CD4-positive, alpha-beta T cell (primary cell): ENCODE measurements at places on chromosomes 2 and 18. TPM values are rescaled to one million over a fixed set of nuclear protein-coding genes. Genes with fewer than 3 reads are reported as not detected.

The KIF5C gene
- total RNA-seq = 7.3 TPM

The PROM2 gene
- 0.73 TPM for total RNA-seq

The ICOS gene
- 93.3 TPM for total RNA-seq

The G6PC2 gene
- not detected for total RNA-seq

The KLHL30 gene
- not detected for total RNA-seq

The DOK6 gene
- not detected for total RNA-seq

The VPS54 gene
- 10.8 TPM for total RNA-seq

The AMER3 gene
- total RNA-seq = not detected

The PAX3 gene
- not detected for total RNA-seq

The PPP1R1C gene
- total RNA-seq = not detected

The SAG gene
- total RNA-seq = 0.22 TPM

The AQP12A gene
- not detected for total RNA-seq

The GRB14 gene
- total RNA-seq = not detected

The UNC80 gene
- not detected for total RNA-seq

The ACADL gene
- not detected for total RNA-seq

The FAM136A gene
- 31.4 TPM for total RNA-seq

The MZT2A gene
- total RNA-seq = 55.3 TPM

The ACTR1B gene
- 89.5 TPM for total RNA-seq

The ANKRD30BL gene
- total RNA-seq = not detected

The TGFA gene
- total RNA-seq = 0.47 TPM

The SPAST gene
- total RNA-seq = 7.4 TPM

The SULT1C4 gene
- total RNA-seq = not detected

The TP53I3 gene
- 0.30 TPM for total RNA-seq

The DPP10 gene
- total RNA-seq = not detected

The SERPINB7 gene
- total RNA-seq = not detected

The CXCR1 gene
- total RNA-seq = 0.08 TPM

The GLB1L gene
- total RNA-seq = 2.4 TPM

The IRS1 gene
- total RNA-seq = 2.9 TPM
